ENCODE measurements at places on chromosomes 2 and 18. TPM values are rescaled to one million over a fixed set of nuclear protein-coding genes. Genes with fewer than 3 reads are reported as not detected.

AKAIN1 gene
- total RNA-seq, result not detected

KCNJ13 gene
- not detected for total RNA-seq

LRP2 gene
- 2.0 TPM for total RNA-seq

- DNase-seq, result no peak
Observed at GRCh38 chr2:154198866-154199265, 327.1 kb downstream of the GALNT13 start.

- no peak for DNase-seq
Observed at GRCh38 chr2:45232818-45233217, 223.6 kb upstream of the SIX2 start.

GRCh38 chr2:10497797-10498251, 49.7 kb upstream of the ODC1 start:
- DNase-seq, result peak; percentile 55

GRCh38 chr2:118808429-118808809, 39.0 kb downstream of the EN1 start:
- no peak for DNase-seq

GRCh38 chr2:193315428-193316091, 1120.8 kb upstream of the TMEFF2 start:
- DNase-seq, result no peak
